ENCODE measurements at places on chromosomes 12 and 14.

DNA sequence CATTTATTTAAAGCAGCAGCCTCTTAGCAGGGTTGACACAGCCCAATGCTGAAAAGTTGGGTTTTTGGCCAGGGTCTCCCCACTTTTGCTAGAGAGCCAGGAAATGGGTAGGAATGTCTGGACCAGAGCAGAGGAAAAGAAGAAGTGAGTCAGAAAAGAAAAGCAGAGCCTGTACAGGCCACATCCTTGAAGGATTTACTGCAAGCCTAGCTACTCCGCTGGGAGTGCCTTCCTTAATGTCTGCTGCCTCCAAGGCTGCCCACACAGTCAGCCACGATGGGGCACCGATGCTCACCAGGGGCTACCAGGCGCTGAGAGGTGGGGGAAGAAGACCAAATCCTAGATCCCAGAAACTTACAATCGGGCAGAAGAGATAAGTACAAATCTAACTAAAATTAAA lies 139.2 kb downstream of the C12orf75 start:
- DNase-seq: no peak

GRCh38 chr14:92549859-92550230 lies 36.3 kb downstream of the RIN3 start:
- no peak for DNase-seq

DNA sequence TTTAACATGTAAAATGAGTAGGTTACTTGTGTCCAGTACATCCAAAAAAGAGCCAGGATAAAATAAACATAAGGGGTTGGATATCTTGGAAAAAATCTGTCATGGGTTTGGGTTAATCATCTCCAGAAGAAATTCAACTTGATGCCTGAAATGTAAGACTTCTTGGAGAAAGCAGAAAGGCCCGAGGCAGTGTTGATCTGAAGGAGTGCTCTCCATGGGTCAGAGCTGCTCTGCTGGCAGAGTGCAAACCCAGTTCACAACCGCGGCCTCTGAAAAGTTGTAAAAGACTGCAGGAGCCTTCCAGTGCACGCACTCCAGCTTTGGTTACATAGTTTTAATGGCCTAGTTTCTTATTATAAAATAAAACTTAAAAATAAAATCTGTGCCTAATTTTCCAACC lies 97.3 kb upstream of the ALX1 start:
- peak; percentile 66 for DNase-seq

GRCh38 chr12:26791301-26791791 lies 41.6 kb downstream of the ITPR2 start:
- no peak for DNase-seq

DNA sequence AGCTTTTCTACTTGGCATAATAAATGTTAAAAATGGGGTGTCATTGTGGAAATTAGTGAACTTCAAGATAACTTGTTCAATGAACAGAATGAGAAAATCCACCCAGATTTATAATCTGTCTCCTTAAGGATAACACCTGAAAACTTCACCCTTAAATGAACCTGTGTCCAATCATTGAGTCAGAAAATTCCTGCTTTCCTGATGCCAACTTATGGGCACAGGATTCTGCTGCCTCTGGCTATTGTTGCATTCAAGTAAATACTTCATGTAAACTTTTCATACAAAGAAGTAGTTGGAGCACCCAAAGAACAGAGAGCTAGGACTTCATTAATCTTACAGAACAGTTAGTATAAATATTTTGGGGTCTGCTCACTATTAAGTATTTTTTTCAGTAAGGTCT lies 98.9 kb upstream of the PLEKHA5 start:
- DNase-seq: no peak

- no peak for DNase-seq
Measured at GRCh38 chr12:16763901-16764300, 157.9 kb upstream of the LMO3 start.

DNA sequence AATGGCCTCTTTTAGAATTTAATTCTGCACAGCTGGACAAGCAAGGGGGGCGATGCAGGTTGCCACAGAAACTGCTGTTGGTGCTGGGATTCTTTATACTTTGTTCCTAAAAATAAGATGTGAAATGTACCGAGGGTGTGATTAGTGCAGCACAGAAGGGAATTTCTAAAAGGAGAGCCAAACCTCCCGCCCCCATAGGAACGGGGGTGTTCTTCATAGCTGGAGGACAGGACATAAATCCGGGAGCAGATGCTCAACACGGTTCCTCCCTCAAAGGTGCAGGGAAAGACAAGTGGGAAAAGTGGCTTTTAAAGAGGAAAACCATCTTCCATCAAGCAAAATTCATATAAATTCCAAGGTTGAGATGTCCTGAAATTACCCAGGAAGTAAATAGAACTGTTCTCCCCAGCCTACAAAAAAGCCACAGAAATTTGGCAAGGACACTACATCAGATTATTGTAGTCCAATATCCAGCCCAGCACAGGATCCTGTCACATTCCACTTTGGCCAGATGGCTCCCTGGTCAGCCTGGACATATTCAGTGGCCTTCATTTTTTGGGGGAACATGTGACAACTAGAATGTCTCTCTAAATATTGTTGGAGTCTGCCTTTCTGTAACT lies 51.4 kb upstream of the TMX1 start:
- no peak for DNase-seq

DNA sequence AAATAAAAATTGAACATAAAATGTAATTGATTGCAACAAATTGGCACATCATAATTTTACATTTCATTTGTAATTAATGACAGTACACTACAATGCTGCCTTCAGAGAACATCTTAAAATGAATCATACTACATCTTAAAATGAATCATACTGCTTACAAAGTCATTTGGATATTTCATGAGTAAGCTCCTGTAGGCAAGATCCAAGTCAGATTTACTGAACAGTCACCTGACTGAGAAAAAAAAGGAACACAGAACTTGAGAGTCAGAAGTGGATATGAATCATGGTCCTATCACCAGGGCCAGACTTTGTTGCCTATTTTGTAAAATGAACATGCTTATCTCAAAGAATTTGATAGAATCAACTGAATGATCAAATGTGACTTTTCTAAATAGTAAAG lies 32.7 kb upstream of the FBLN5 start:
- DNase-seq: peak; percentile 76

DNA sequence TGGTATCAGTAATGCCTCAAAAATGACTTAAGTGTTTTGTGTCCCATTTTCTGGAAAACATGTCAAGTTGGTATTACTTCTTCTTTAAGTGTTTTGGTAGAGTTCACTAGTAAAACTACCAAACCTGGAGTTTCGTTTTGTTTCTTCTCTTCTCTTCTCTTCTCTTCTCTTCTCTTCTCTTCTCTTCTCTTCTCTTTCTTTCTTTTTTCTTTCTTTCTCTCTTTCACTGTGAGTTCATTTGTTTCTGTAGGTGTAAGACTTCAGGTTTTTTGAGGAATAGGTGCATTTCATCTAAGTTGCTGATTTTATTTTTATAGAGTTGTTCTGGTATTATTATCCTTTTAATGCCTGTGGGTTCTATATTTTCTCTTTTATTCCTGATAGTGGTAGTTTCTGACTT lies 21.9 kb downstream of the CNOT2 start:
- DNase-seq: no peak

- DNase-seq: no peak
Measured at GRCh38 chr12:100324498-100324897, 32.4 kb upstream of the SLC17A8 start.

DNA sequence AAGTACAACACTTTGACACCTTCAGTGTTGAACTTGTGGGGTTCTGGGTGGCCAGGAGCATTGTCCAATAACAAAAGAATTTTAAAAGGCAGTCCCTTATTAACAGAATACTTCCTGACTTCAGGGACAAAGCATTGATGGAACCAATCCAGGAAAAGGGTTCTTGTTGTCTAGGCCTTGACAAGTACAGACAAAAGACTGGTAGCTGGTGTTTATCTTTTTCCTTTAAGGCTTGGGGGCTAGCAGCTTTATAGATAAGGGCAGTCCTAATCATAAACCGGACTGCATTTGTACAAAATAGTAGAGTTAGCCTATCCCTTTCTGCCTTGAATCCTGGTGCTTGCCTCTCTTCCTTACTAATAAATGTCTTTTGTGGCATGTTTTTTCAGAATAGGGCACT lies 27.4 kb downstream of the FAM177A1 start:
- no peak for DNase-seq

DNA sequence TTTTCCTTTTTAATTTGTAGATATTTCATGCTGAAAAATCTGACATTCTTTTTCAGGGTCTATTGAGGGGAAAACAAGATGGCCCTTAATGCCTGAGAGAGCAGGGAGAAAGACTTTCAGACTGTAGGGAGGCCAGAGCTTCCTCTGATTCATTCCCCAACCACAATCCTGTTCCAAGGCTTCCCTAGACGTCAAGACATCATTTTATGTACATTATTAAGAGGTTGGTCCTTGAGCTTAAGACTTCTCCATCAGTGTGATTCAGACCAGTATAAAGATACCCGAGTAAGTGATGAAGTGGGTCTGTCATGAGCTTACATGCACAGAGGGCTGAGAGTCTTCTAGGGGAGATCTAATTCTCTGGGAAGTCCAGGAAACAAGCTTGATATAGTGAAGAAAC lies 57.3 kb downstream of the AVPR1A start:
- no peak for DNase-seq

All from fibroblast of the conjunctiva (primary cell).